Pancreas (tissue), 10 donors: ENCODE measurements at places on chromosomes 6 and 20.

GRCh38 chr6:36788768-36789167 lies 50.5 kb downstream of the CPNE5 start:
- H3K36me3 ChIP-seq = no peaks in the 10 kb centered on the region
- no peak for DNase-seq
- H3K27ac ChIP-seq = no peak overlapping the region
- H3K4me3 ChIP-seq = no peak overlapping the region
- H3K27me3 ChIP-seq = no peaks in the 10 kb centered on the region
- H3K4me1 ChIP-seq = no peaks in the 10 kb centered on the region

DNA sequence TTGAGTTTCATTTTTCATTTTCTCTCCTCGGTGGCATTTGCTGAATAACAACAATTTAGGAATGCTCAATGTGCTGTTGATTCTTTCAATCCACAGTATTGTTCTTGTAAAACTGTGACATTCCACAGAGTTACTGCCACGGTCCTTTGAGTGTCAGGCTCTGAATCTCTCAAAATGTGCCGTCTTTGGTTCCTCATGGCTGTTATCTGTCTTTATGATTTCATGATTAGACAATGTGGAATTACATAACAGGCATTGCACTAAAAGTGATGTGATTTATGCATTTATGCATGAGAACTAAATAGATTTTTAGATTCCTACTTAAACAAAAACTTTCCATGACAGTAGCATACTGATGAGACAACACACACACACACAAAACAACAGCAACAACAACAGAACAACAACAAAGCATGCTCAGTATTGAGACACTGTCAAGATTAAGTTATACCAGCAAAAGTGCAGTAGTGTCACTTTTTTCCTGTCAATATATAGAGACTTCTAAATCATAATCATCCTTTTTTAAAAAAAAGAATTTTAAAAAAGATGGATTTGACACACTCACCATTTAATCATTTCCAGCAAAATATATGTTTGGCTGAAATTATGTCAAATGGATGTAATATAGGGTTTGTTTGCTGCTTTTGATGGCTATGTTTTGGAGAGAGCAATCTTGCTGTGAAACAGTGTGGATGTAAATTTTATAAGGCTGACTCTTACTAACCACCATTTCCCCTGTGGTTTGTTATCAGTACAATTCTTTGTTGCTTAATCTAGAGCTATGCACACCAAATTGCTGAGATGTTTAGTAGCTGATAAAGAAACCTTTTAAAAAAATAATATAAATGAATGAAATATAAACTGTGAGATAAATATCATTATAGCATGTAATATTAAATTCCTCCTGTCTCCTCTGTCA lies 88.1 kb downstream of the SNAP25 start:
- H3K27me3 ChIP-seq = no peaks in the 10 kb centered on the region
- H3K36me3 ChIP-seq = no peaks in the 10 kb centered on the region
- no peak overlapping the region for H3K4me3 ChIP-seq
- H3K27ac ChIP-seq = no peak overlapping the region
- DNase-seq = no peak
- H3K4me1 ChIP-seq = no peaks in the 10 kb centered on the region

- H3K27me3 ChIP-seq = no peaks in the 10 kb centered on the region
- no peak for DNase-seq
- H3K27ac ChIP-seq = no peak overlapping the region
- no peaks in the 10 kb centered on the region for H3K4me1 ChIP-seq
Observed at GRCh38 chr20:4814696-4815252, 93.1 kb downstream of the PRND start.

GRCh38 chr20:58523971-58524315 lies 8.7 kb upstream of the APCDD1L start:
- no peaks in the 10 kb centered on the region for H3K36me3 ChIP-seq
- no peak overlapping the region for H3K4me3 ChIP-seq
- no peaks in the 10 kb centered on the region for H3K4me1 ChIP-seq
- no peaks in the 10 kb centered on the region for H3K27me3 ChIP-seq
- DNase-seq = no peak

DNA sequence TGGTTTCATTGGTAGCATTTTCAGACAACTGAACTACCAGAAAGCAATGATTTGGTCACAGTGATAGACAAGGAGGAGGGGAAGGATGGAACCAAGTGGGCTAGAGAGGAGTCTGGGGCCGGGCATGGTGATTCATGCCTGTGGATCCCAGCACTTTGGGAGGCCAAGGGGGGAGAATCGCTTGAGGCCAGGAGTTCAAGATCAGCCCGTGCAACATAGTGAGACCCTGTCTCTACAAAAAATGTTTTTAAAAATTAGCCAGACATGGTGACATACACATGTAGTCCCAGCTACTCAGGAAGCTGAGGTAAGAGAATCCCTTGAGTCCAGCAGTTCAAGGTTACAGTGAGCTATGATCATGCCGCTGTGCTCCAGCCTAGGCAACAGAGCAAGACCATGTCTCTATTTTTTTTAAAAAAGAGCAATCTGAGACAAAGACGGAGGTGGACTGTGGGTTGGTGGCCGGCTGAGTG lies 70.6 kb downstream of the SYCP2L start:
- H3K27ac ChIP-seq = no peak overlapping the region
- H3K36me3 ChIP-seq = no peaks in the 10 kb centered on the region
- H3K4me3 ChIP-seq = no peak overlapping the region
- no peaks in the 10 kb centered on the region for H3K27me3 ChIP-seq
